ENCODE measurements at places on chromosomes 12 and 14.

DNA sequence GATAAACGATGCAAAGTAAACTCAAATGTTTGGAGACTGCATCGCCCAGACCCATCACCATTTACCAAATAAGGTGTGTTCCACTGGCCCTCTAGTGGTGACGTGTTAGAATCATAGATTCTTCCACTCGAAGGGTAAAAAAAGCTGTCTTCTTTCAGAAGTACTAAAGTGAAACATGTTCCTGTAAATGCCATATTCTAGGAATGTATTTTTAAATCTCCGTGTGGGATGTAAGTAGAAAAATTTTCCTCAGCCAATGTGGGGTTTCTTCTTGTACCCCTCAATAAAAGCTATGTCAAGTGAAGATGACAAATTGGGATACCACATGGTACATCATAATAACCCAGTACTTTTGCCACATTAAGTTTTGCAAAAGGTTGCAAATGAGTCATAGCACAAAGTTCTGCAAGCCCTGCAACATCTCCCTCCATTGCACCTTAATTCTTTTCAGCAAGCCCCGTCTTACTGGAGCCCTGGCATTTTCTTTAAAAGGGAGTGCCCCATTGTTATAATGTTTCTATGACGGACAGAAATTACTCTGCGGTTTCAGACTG, 100.8 kb downstream of the CCER1 start:
- no peak for DNase-seq
- H3K4me3 ChIP-seq, result no peak overlapping the region
- H3K27me3 ChIP-seq, result no peaks in the 10 kb centered on the region
- no peak overlapping the region for H3K27ac ChIP-seq
- H3K36me3 ChIP-seq, result no peaks in the 10 kb centered on the region

DNA sequence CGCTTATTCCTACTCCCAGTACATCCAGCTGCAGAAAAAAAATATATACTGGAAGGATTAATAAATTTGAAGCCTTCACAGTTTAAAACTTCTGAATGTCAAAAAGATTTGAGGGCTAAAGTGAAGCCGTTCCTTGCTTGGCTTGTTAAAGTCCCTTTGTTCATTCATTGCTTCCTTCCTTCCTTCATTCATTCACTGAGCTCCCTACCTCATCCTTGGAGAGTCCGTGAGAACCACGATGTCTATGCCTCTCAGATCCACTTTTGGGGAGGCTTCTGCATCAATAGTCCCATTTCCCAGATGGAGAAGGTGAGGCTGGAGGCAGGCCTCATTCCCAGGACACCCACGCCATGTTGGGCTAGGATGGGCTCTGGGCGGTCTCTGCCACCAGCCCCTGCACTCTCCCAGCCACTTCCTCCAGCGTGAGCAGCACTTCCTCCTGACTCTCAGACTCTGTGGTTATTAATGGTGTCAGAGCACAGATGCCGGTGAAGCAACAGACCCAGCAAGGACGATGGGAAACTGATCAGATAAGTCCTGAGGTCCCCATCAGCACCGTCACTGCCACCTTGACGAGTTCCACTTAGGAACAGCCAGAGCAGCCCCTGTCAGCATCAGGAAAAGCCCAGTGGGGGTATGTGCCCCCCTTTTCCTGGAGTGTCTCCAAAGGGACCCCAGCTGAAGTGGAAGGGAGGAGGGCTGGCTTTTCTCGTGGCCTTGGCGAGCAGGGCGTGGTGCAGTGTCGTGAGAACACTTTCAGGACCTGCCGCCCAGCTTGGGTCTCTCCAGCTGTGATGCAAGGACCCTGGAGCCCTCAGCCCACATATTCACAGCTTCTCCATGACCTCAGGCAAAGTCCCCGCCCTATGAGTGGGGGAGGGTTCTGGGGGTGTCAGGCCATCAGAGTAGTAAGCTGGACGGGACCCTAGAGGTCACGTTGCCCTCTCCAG, 21.2 kb downstream of the ASB2 start:
- peaks cover 90% of the 10 kb centered on the region for H3K4me1 ChIP-seq
- H3K27me3 ChIP-seq, result no peaks in the 10 kb centered on the region
- H3K4me3 ChIP-seq, result peak overlapping the region; percentile 99
- DNase-seq, result peak; percentile 79
- H3K27ac ChIP-seq, result peak overlapping the region; percentile 96

DNA sequence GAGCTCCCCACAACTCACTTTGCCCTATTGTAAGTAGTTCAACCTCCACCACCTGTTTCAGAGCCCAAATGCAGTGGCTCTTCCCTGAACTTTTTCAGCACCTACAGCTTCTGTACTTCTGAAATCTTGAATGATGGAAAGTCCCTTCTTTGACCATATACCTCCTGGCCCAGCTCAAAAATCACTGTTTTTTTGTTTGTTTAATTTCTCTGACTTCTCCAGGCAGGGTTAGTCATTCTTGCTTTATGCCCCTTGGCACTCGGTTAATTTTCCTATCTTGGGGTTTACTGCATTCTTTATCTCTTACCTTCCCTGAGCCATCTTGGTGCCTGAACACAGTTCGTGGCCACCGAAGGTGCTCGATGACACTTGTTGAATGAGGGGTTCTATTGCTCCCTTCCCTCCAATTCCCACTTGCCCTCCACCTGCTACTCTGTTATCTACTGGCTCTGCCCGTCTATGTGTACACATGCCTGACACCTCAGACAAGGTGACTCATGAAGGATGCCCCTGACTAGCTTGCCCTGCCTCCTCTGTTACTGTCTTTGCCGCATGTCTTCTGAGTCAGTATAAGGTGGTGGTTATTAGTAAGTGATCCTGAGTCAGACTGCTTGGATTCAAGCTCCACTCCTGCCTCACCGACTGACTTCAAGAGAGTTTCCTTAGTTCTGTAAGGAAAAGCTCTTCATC, 4.4 kb downstream of the AMHR2 start:
- H3K4me1 ChIP-seq, result no peaks in the 10 kb centered on the region
- H3K27ac ChIP-seq, result no peak overlapping the region
- no peaks in the 10 kb centered on the region for H3K27me3 ChIP-seq
- DNase-seq, result no peak
- H3K36me3 ChIP-seq, result no peaks in the 10 kb centered on the region

DNA sequence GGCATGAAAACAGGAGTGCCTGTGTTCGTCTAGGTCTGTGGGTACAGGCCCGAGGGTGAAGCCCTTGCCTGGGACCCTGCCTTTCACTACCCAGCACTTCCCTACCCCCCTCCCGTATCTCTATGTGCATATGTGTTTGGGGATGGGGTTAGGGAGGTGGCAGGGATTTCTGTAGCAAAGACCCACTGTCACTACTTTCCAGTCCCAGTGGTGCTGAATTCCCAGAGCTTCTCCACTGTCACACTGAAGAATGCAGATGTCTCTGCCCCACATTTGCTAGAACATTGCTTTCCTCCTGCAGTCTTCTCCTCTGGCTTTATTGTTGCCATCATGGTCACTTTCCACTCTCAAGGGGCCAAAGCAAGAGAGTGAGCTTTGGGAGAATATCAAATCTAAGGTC, 203.9 kb downstream of the MYRFL start:
- peaks cover 12% of the 10 kb centered on the region for H3K4me1 ChIP-seq
- peaks cover 9% of the 10 kb centered on the region for H3K36me3 ChIP-seq
- H3K27me3 ChIP-seq, result no peaks in the 10 kb centered on the region
- H3K27ac ChIP-seq, result no peak overlapping the region
- no peak overlapping the region for H3K4me3 ChIP-seq
- no peak for DNase-seq

GRCh38 chr12:98803468-98804209, 158.5 kb downstream of the APAF1 start:
- H3K27me3 ChIP-seq, result peaks cover 13% of the 10 kb centered on the region
- no peaks in the 10 kb centered on the region for H3K36me3 ChIP-seq
- H3K27ac ChIP-seq, result no peak overlapping the region
- no peak for DNase-seq
- no peaks in the 10 kb centered on the region for H3K4me1 ChIP-seq
- no peak overlapping the region for H3K4me3 ChIP-seq

DNA sequence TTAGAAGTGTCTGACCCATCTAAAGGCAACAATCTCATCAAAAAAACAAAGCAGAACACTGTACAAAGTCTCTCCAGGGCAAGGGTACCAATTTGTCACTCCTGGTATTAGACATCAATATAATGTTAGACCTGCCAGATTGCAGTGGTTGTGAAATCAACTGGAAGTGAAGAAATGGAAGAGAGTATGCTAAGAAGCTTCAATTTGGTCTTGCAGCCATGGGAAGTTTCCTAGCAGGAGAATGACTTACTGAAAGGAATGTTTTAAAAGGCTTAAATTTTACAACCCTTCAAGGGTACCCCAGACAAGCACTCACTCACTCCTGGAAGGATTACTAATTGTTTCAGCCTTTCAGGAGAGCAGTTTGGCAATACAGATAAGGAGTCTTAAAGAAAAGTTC, 18.9 kb downstream of the LLPH start:
- no peaks in the 10 kb centered on the region for H3K27me3 ChIP-seq
- H3K4me1 ChIP-seq, result no peaks in the 10 kb centered on the region
- no peak for DNase-seq
- no peak overlapping the region for H3K27ac ChIP-seq
- H3K4me3 ChIP-seq, result no peak overlapping the region
- no peaks in the 10 kb centered on the region for H3K36me3 ChIP-seq

GRCh38 chr12:56286044-56286830, 13.9 kb downstream of the CS start:
- H3K27ac ChIP-seq, result no peak overlapping the region
- peaks cover 7% of the 10 kb centered on the region for H3K4me1 ChIP-seq
- no peak for DNase-seq
- no peak overlapping the region for H3K4me3 ChIP-seq
- peaks cover 25% of the 10 kb centered on the region for H3K36me3 ChIP-seq

DNA sequence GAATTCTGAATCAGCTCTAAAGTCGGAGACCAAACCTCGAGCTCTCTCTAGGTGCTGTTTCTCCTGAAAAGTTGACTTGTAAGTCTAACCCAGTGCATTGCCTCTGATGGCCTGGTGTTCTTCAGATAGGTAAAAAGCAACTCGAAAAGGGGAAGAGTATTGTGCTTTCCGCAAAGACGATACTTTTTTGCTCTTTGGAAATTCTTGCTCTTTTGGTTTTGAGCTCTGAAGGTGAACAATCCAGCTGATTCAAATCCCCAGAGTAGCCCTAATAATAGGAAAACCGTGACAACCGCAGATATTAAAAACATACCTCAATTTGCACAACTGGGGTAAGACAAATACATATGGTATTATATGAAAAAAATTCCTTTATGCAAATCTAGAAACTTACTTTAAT, 447.4 kb downstream of the RAD51B start:
- no peaks in the 10 kb centered on the region for H3K27me3 ChIP-seq
- H3K36me3 ChIP-seq, result no peaks in the 10 kb centered on the region
- H3K4me3 ChIP-seq, result no peak overlapping the region
- H3K4me1 ChIP-seq, result peaks cover 40% of the 10 kb centered on the region
- no peak overlapping the region for H3K27ac ChIP-seq
- DNase-seq, result no peak

- no peak for DNase-seq
Measured at GRCh38 chr14:37596790-37597472, 1.5 kb downstream of the TTC6 start.

DNA sequence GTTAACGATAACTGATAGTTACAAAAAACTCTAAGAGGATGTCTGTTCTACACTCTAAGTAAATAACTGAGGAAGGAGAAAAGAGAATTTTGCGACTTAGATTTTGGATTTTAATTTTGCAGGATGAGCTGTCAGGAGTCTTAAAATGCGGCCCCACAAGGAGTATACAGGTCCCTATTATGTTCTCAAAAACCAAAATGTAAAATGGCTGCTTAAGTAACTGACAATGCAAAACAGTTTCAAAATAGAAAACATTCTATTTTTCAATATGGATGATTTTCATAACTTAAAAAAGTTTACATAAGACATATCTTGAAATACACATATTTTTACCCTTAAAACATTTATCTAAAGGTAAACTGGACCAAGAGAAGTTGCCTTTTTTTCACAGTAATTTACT, 2.6 kb downstream of the CD69 start:
- no peak for DNase-seq
- H3K27me3 ChIP-seq, result no peaks in the 10 kb centered on the region
- H3K27ac ChIP-seq, result peak overlapping the region; percentile 91
- peak overlapping the region; percentile 96 for H3K4me3 ChIP-seq
- H3K4me1 ChIP-seq, result peaks cover 52% of the 10 kb centered on the region
- H3K36me3 ChIP-seq, result peaks cover 59% of the 10 kb centered on the region

- no peak overlapping the region for H3K4me3 ChIP-seq
- no peak for DNase-seq
- H3K27ac ChIP-seq, result no peak overlapping the region
- peaks cover 5% of the 10 kb centered on the region for H3K27me3 ChIP-seq
- H3K4me1 ChIP-seq, result no peaks in the 10 kb centered on the region
Measured at GRCh38 chr12:1836241-1836803, 16.0 kb downstream of the LRTM2 start.

DNA sequence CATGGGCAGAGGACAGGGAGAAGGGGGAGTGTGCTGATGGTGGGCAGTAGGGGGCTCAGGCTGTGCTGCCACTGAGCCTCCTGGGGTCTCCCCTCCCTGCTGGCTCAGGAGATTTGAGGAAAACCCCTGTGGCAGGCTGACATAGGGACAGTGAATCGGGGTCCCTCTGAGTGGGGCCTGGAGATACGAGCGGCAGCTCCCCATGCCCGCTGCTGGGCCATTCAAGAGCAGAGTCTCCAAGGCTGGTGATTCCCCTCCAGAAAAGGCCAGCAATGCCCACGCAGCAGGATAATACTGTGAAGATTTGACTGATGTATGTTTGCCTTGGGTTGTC, 288.7 kb upstream of the SFSWAP start:
- H3K27ac ChIP-seq, result no peak overlapping the region
- peak; percentile 15 for DNase-seq
- peaks cover 33% of the 10 kb centered on the region for H3K27me3 ChIP-seq
- H3K36me3 ChIP-seq, result peaks cover 14% of the 10 kb centered on the region

DNA sequence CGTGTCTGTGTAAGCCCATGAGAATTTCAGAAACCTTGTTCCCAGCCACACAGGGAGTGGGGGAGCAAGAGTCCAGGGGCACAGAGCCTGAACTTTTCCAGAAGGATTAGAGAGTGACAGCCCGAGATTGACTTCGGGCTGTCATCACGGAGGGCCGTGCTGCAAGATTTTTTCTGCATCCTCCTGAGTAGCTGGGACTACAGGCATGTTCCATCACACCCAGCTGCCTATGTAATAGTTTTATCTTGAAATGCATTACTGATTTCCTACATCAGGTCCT, 14.4 kb downstream of the EVL start:
- peak overlapping the region; percentile 78 for H3K4me3 ChIP-seq
- no peak for DNase-seq
- H3K27ac ChIP-seq, result peak overlapping the region; percentile 99
- no peaks in the 10 kb centered on the region for H3K27me3 ChIP-seq

DNA sequence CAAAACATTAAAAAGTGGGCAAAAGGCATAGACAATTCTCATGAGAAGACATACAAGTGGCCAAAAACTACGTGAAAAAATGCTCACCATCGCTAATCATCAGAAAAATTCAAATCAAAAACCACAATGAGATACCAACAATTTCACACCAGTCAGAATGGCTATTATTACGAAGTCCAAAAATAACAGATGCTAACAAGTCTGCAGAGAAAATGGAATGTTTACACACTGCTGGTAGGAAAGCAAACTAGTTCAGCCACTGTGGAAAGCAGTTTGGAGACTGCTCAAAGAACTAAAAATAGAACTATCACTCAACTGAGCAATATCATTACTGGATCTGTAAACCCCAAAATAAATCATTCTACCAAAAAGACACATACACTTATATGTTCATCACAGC, 76.2 kb downstream of the PRKD1 start:
- H3K27ac ChIP-seq, result no peak overlapping the region
- H3K4me1 ChIP-seq, result no peaks in the 10 kb centered on the region
- H3K36me3 ChIP-seq, result peaks cover 31% of the 10 kb centered on the region

Data from natural killer cell treated with Interleukin-12 subunit alpha and Interleukin-12 subunit beta and Interleukin-15 and Interleukin-18, amount 100 ng/mL, for 72 hours (primary cell).